Right renal cortex interstitium (tissue), 3 donors: ENCODE measurements at places on chromosomes 5 and 9.

DNA sequence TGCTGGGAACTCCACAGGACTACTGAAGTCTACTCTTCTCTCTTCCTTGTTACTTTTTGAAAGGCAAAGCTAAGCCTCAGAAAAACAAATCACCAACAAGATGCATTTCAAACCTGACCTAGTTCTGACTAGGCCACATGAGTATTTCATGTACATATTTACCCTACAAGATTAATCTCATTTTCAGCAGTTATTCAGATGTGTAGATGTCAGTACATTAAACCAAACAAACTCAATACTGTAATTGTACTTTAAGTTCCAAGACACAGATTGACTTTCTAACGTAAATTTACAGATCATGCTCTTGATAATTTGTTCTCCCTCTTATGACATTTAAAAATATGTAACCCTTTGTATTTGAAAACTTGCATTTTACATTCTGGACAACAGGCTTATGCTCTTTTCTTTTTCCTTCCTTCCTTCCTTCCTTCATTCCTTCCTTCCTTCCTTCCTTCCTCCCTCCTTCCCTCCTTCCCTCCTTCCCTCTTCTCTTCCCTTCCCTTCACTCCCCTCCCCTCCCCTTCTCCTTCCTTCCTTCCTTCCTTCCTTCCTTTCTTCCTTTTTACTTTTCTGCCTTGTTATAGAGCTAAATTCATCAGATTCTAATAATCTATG, 1653.4 kb downstream of the EFNA5 start:
- no peak for DNase-seq

DNA sequence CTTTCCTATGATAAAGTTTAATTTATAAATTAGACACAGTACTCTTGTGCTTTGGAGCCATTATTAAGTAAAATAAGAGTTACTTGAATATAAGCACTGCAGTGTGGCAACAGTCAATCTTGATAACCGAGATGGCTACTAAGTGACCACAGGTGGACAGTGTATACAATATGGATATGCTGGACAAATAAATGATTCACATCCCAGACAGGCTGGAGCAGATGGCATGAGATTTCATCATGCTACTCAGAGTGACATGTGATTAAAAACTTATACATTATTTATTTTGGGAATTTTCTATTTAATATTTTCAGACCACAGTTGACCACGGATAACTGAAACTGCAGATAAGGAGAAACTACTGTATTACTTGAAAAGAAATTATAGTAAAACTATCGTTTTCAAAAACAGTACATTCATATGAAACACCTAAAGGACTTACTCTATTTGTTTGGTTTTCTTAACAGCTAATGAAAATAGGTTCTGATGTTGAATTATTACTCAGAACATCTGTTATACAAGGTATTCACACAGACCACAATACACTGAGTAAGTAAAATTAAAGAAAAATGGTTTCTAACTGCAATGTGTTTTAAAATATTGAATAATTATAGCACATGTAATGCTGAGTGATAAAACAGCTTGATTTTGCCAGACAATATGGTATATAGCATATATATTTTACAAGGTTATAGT, 16.0 kb downstream of the LYRM7 start:
- DNase-seq: no peak

DNA sequence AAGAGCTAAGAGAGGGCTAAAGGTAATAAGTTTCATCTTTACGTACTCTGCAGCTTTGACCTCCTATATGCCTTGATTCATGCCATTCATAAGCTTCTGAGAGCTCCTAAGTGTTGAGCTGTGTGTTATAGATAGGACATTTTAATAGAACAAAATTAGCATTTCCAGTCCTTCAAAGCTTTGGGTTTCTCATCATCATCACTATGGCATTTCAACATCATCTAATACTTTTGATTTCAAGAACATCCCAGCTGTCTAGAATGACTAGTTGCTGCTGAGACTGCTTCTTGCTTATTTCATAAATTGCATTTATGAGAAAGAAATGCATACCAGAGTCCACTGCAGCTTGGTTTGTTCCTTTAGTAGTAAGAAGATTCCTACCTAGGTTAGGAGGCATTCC, 201.7 kb downstream of the SGCD start:
- DNase-seq: no peak

DNA sequence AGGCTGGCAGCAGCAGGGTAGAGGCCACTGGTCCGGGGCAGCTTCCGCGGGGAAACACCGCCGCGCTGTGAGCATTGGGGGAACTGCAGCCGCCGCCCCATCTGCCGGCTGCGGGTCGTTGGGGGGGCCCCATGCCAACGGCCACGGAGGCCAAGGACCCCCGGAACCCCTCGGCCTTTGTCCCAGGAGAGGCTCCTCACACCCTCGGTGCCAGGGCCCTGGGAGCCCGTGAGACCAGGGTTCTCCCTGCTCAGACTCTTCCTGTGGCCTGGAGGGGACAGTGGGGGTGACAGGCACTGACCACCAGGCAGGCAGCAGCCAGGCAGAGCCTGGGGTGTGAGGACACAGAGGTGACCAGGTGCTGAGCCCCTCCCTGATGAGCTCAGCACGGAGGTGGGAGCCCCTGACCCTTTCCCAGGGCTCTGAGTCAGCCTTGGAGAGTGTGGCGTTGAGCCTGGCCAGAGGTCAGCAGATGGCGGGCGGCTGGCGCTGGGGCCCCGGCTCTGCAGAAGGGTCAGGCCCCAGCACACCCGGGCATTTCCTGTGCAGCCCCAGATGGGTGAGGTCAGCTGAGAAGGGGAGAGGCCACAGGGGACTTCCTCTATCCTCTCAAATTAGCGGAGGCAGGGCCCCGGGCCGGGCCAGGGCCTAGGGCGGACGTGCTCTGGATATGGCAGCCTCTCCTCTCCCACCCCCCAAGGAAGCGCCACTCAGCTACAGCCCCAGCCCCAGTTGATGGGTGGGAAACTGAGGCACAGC, 17.9 kb upstream of the EGFL7 start:
- DNase-seq: no peak

- no peak for DNase-seq
These were observed 51.4 kb downstream of the COL5A1 start for GRCh38 chr9:134693011-134693410.

DNA sequence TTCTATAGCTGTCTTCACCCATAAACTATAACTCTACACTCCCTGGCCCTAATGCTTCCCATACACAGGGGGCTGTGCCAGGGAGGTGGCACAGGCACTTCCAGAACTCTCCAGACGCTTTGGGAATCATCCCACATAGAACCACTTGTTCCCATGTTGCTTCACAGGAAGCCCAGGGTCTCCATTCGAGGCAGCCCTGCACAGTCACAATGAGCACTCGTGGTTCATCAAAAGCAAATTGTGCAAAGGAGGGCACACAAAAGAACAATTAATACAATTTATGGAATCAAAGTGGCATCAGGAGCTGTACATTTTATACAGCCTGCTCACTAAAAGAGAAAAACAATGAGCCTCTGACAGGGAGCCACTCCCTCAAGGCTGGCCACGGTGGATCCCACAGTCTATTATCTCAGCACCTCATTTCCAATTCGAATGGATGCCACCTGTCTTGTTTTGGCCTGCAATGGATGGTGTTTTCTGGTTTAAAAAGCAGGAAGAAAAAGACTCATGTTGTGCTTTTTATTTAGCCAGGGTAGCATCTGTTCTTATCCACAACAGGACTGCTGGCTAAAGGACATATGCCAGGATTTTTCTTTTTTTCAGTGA, 354.8 kb downstream of the ENC1 start:
- DNase-seq: no peak

DNA sequence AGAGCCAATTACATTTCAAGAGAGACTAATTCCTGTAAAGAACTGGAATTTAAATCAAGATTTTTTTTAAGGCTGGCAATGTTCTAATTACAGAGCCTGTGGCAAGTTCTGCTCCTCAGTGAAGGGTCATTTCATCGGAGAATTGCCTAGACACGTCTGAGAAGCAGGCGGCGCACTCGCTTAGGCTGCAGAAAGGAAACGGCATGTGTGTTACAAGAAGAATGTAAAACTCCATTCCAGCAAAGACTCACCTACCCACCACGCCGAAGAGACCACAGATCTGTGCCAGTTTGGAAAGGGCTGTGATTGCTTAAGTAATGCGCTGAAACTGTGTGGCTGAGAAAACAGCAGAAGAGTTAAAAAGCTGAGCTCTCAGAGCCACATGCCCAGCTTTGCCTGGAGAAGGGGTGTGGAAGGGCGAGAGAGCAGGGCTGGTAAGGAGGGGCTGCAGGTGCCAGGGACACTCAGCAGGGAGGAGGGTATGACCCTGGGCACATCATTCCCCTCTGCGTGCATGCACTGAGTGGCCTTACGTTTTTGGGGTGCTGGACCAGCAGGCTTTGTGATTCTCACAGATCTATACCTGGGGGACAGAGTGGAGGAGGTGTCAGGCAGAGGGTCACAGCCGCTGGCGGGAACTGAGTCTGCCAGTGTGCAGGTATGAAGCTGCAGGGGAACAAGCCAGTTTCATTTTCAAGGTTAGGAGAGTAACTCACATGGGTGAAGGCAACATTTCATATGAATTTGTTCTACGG, 17.8 kb upstream of the SLC25A51 start:
- no peak for DNase-seq

GRCh38 chr5:59607138-59607765, 286.3 kb downstream of the PDE4D start:
- no peak for DNase-seq
